ENCODE measurements at places on chromosomes 1 and 21.

- no peak for DNase-seq
Measured at GRCh38 chr1:171222936-171223335, 25.4 kb upstream of the FMO1 start.

- DNase-seq = no peak
Measured at GRCh38 chr1:227621211-227621610, 57.9 kb downstream of the ZNF678 start.

GRCh38 chr21:41251961-41252642, 64.5 kb upstream of the FAM3B start:
- DNase-seq = peak; percentile 88

GRCh38 chr1:181310560-181310959, 172.8 kb upstream of the CACNA1E start:
- peak; percentile 4 for DNase-seq

- no peak for DNase-seq
Measured at GRCh38 chr1:181061891-181062835, 26.3 kb upstream of the IER5 start.

DNA sequence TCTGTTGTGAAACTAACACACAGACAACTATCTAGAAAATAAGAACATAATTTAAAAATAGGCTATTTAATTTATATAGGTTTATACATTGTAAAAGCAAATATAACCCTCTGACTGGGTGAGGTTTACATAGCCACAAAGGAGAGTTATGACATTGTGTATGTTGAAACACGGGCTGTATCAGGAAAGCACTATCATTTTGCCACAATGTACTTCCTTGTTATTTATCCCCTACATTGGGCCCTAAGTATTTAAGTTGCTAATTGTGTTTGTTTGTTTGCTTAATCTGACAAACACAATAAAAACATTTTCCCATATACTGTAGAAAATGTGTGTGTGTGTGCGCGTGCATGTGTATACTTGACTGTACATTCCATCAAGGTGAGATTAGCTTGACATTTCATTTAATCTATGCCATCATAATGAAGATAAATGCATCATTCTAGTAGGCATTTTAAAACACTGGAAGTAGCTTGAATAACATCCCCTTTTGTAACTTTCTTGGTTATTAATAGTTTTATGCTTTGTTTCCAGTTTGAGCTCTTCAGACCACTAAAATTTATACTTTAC, 72.1 kb downstream of the RGS13 start:
- no peak for DNase-seq

GRCh38 chr1:1333551-1334241, 2.6 kb downstream of the TAS1R3 start:
- DNase-seq = no peak

DNA sequence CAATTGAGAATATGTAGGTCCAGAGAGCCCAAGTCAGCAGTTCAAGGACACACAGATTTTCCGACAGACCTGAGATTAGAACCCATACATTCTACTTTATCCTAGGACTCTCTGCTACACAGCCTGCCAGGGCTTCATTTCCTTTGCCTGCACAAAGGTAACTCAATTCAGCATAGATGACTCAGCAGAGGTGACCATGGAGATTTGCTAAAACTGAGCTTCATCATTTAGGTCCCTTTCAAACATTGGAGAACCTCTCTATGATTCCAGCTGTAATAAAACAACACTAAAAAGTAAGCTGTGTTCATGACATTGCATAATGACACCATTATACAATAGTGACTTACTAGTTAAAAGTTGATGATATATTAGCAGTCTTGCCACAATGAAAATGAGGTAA, 22.2 kb downstream of the DAB1 start:
- no peak for DNase-seq

DNA sequence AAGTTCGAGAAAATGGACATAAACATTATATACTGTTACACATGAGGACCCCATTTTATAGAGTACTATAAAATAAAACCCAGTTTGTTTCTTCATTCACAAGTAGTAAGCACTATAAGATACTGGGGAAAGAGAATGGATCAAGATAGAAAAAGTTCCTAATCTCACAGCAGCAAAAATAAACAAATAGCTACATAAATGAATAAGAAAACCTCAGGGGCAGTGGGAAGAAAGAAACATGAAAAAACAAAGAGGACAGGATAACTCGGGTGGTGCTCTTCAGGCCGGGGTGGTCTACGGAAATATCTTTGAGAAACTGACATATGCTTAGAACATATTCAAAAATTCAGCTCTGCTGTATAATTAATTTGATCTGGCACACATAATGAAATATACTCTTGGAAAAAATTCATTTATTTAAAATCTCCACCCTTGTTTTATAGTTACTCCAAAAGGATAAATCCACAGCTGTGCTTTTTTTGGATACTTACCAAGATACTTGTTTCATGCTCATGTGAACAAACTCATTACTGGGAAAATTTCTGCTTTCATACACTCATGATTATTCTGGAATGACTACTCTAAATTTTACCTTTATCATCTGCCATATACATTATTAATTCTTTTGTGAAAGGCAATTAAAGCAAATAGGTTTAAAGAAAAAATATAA, 20.0 kb downstream of the CEP170 start:
- peak; percentile 53 for DNase-seq

- DNase-seq = no peak
Measured at GRCh38 chr1:195763146-195763906, 844.9 kb downstream of the KCNT2 start.

Measured in astrocyte of the hippocampus (primary cell).